Thoracic aorta (tissue), 2 donors: ENCODE measurements at places on chromosomes 13 and 19. TPM values are rescaled to one million over a fixed set of nuclear protein-coding genes. Genes with fewer than 3 reads are reported as not detected.

DNA sequence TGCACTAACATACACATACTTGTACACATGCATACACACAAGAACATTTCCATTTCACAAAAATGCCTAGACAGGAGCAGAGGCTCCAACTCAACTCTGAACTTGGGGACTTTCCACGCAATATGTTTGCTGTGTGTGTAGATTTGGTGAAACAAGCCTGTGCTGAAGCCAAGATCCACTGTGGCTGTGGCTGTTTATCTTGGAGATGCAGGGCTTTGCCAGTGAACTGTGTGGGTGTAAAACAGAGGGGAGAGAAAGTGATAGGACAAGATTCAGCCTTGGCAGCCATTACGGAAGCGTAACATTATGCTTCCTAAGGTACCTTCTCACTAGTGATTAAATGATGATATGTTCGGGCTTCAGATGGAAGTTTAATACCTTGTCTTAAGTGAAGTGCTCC lies 73.2 kb upstream of the MBNL2 start:
- no peaks in the 10 kb centered on the region for H3K36me3 ChIP-seq
- H3K27ac ChIP-seq = no peak overlapping the region
- no peak for DNase-seq
- peak overlapping the region; percentile 5 for H3K4me3 ChIP-seq
- no peaks in the 10 kb centered on the region for H3K27me3 ChIP-seq

- no peaks in the 10 kb centered on the region for H3K27me3 ChIP-seq
- H3K27ac ChIP-seq = no peak overlapping the region
- H3K4me1 ChIP-seq = peaks cover 30% of the 10 kb centered on the region
- H3K36me3 ChIP-seq = peaks cover 24% of the 10 kb centered on the region
- no peak overlapping the region for H3K4me3 ChIP-seq
- DNase-seq = no peak
Observed at GRCh38 chr19:32355309-32355708, 9.9 kb downstream of the ZNF507 start.

GRCh38 chr19:14440049-14440448 lies 6.9 kb downstream of the PKN1 start:
- DNase-seq = no peak
- no peak overlapping the region for H3K27ac ChIP-seq
- H3K27me3 ChIP-seq = no peaks in the 10 kb centered on the region

DNA sequence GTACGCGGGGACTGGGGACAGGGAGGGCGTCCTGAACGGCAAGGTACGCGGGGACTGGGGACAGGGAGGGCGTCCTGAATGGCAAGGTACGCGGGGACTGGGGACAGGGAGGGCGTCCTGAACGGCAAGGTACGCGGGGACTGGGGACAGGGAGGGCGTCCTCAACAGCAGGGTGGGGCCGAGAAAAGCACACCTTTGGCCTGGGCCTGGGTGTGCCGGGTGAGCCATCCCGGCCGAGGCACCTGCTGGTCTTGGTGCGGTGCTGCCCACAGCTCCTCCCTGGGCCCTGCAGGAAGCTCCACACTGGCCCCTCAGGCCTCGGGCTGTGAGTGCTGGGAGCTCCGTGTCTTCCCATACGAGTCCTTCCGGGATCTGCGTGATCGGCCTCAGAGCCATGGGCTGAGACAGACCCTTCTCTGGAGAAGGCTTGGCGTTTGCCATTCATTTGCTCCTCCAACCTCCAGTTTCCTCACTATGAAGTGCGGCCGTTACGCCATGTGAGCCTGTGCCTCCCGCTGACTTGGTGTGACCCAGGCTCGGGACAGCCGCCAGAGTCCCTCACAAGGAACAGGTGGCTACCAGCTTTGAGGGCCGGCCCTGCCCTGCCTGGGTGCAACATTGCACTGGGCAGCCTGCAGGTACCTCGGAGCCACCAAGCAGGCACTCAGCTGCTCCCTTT lies 7.8 kb upstream of the ZNF554 start:
- no peak overlapping the region for H3K4me3 ChIP-seq
- no peaks in the 10 kb centered on the region for H3K4me1 ChIP-seq
- H3K27ac ChIP-seq = no peak overlapping the region
- no peaks in the 10 kb centered on the region for H3K27me3 ChIP-seq

Gene OLFM2
- total RNA-seq = 5.8 TPM

Gene C5AR2
- total RNA-seq = 10.3 TPM
